NCI-H1105 treated with DMSO at 0.1 percent for 48 hours (cell line): ENCODE measurements at places on chromosomes 13 and 19.

GRCh38 chr13:50358231-50359040 is 343.2 kb downstream of the KCNRG start:
- DNase-seq = peak; percentile 21

DNA sequence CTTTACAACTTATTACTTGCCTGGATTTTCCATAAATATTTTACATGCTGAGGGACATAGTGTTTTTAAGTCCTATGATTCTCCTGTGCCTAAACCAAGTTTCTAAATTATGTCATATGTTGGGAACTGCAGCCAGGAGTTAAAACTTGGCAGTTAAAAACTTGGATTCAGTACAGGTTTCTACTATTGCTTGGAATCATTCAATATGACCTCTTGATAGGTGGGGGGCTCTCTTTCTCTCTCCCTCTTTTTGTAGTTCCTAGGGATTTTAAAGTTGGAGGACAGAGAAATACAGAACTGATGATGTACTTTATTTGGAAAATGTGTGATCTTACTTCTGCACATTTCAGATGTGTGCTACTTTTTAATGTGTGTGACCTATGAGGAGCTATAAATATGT is 4.7 kb downstream of the CSNK1A1L start:
- no peak for DNase-seq

DNA sequence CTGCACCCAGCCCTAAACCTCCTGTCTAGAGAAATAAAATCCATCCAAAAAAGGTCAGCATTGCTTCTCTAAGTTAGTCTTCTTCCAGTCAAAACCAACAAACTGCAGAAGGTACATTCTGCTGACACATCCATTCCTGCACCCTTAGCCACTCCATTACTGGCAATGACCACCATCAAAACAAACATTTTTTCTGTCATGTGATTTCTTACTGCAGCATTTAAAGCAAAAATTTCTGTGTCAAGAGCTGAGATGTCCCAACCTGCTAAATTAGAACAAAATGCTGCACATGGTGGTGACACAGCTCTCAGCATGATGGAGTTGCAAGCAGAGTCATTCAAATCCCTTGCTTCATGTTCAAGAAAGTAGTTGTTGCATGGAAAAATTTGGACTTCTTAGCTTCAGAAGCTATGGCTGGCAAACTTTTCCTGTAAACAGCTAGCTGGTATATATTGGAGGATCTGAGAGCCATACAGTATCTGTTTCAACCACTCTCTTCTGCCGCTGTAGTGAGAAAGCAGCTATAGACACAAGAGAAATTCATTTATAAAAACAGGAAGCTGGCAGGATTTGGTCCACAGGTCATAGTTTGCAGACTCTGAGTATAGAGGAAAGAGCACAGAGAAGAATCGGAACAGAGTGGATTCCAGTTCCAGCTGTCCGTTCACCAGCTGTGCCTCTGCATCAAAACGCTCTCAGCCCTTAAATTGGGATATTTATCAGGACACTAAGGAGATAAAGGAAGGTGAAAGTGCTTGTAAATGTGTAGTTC is 17.4 kb downstream of the RUBCNL start:
- no peak for DNase-seq

- no peak for DNase-seq
Observed at GRCh38 chr13:94343243-94343585, 136.3 kb downstream of the DCT start.

DNA sequence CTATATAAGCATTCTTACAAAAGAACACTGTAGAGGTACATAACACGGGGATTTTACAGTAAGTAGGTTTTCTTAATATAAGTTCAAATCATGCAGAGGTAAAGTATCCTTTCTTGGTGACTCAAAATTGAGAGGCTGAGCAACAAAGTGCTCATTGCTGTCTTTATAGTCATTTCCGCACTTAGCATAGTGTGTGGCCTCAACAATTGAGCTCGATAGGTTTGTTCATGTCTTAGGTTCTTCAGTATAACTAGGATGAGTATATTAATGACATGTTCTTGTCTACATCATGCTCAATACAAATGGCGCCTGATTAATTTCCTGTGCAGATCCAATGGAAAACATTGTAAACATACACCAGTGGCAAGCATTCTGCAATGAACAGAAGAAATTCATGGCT is 1.4 kb downstream of the WDFY2 start:
- DNase-seq = peak; percentile 24

GRCh38 chr13:73593199-73593765 is 534.5 kb downstream of the KLF5 start:
- DNase-seq = no peak

DNA sequence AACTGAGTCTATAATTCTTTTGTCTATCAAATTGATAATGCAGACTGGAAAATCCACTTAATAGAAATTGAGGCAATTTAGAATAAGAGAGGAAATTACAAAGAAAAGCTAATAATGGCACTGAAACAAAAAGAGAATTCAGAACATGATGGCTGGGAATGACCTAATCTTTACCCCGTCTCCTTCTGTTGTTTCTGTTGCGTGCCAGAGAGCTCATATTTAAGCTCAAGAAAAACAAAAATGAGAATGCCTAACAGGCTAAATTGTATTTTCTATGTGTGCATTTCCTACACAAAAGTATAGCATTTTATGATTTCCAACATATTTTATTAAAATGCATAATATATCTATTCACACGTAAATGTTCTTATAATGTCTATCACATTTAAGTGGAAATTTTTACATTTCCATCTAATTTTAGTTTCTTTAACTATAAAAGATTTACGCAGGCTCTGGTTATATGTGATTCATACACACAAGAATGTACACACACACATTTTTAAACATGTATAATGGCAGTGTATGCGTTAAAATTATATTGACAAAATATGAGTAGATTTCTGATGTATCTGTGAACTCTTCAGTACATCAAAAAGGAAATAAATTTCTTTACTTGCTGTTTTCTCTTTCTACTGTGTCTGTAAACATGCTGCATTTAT is 432.3 kb downstream of the SLITRK6 start:
- no peak for DNase-seq

DNA sequence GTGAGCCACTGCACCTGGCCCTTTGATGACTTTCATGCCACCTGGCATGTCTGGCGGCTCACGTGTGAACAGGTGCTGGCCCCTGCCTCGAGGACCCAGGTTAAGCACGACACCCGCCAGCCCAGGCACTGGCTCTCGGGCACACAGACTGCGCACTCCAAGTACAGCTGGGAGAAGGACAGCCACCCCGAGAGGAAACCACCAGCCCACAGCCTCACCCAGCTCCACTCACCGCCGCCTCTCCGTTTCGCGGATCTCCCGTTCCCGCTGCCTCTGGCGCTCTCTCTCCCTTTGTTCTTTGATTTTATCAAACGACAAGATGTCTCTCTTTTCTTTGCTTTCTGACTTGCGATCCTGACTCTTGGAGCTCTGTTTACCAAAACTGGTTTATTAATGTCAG is 27.4 kb upstream of the TINCR start:
- no peak for DNase-seq

DNA sequence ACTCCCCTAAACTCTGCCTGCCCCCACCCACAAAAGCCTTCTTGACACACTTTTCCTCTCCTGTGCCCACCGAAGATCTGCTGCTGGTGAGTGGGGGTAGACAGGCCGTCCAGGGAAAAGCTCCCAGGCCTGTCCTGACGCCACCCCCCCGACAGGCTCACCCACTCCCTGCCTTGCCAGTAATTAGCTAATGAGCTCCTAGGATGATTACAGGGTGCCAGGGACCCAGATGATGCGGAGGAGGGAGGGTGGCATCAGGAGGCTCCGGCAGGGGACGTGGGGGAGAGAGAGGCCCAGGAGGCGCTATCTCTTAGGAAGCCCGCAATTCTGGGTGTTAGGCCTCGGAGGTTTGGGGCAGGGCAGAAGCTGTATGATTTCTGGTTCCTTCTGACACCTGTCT is 27.0 kb downstream of the MARK4 start:
- no peak for DNase-seq

GRCh38 chr13:96652506-96652905 is 341.8 kb downstream of the OXGR1 start:
- no peak for DNase-seq

GRCh38 chr19:45156011-45156630 is 4.7 kb downstream of the NKPD1 start:
- no peak for DNase-seq

DNA sequence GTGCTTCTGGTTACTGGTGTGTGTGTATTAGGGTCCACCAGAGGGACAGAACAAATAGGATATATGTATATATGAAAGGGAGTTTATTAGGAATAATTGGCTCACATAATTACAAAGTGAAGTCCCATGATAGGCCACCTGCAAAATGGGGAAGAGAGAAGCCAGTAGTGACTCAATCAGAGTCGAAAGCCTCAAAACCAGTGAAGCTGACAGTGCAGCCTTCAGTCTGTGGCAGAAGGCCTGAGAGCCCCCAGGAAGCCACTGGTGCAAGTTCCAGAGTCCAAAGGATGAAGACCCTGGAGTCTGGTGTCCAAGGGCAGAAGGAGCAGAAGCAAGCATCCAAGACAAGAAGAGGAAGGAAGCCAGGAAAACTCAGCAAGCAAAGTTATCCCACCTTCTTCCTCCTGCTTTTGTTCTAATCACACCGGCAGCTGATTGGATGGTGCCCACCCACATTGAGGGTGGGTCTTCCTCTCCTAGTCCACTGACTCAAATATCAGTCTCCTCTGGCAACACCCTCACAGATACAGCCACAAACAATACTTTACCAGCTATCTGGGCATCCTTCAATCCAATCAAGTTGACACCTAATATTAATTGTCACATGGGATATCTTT is 21.7 kb upstream of the SCEL start:
- no peak for DNase-seq

- DNase-seq = no peak
Observed at GRCh38 chr19:3149526-3150505, 14.0 kb downstream of the GNA15 start.

- DNase-seq = no peak
Observed at GRCh38 chr19:28196961-28197360, 1016.0 kb downstream of the UQCRFS1 start.

GRCh38 chr13:100540621-100541020 is 48.0 kb downstream of the GGACT start:
- no peak for DNase-seq

GRCh38 chr13:45402641-45403040 is 15.5 kb downstream of the SLC25A30 start:
- DNase-seq = no peak

DNA sequence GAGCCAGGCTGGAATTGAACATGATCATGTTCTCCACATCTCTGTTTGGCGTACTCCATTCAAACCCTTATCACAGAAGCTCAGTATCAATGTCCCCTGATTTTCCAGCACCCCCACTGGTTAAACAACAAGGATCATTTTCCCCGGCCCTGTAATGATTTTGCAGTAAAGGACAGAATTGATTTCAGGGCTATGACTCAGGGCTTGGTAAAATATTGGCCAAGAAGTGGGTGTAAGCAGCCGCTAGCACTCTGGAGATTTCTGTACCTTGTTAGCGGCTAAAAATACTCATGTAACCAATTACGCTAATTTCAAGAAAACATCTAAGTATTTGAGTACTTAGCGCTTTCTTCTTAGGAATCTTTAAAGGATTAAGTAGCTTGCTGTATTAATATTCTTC is 69.5 kb upstream of the FNDC3A start:
- DNase-seq = no peak

GRCh38 chr13:38417241-38417640 is 67.6 kb downstream of the UFM1 start:
- no peak for DNase-seq

DNA sequence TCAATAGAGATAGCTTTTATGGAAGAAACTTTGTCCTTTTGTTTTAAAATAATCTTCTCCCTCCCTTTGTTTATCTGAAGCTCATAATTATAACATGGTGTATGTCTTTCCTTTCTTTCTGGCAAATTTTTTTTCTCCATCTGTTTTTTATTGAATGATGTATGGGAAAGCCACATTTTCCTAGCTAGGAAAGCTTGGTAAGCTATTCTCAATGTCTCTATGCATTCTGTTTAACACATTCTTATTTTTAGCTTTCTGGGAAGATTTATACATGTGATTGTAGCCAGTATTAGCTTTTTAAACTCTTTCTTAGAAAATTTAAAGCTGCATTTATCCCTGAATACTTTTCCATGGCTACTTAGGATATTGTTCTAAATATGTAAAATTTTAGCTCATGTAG is 124.9 kb upstream of the CSNK1A1L start:
- DNase-seq = no peak
